NCI-H526 (cell line): ENCODE measurements at places on chromosomes 12 and 14.

DNA sequence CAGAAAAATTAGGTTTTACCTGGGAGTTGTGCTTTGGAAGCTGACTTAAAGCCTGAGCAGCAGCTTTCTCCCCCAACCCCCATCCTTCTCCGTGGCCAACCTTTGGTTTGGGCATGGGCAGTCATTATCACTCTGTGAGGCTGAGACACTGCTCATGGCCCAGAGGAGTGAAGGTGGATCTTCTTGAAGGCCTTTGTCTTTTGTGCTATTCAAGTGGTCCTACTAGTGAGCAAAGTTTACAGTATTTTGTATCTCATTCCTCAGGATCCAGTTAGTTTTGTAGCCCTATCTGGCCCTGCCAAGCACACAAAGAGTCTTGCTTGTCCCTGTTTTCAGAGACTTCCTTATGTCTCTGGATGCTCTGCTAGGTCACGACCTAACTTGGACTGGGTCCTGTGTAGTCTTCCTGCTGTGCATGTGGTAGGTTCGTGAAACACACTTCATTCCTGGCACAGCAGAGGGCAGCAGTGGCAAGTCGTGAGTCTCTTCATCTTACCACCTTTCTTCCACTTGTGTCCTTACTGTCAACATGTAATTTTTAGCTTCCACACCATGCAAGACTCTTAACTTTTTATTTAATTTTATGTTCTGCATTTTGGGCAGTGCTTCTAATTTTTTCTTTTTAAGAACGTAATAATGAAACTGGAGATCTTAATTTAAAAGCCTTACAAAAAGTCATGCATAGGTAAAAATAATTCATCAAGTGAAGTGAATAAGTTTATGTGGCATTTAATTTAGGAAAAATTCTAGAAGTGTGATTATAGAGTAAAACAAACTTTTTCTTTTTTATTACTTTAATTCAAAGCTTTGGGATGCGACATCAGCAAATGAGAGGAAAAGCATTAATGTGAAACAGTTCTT is 53.7 kb downstream of the APAF1 start:
- no peak for DNase-seq

GRCh38 chr14:96894966-96895365 is 97.8 kb downstream of the VRK1 start:
- no peak for DNase-seq

DNA sequence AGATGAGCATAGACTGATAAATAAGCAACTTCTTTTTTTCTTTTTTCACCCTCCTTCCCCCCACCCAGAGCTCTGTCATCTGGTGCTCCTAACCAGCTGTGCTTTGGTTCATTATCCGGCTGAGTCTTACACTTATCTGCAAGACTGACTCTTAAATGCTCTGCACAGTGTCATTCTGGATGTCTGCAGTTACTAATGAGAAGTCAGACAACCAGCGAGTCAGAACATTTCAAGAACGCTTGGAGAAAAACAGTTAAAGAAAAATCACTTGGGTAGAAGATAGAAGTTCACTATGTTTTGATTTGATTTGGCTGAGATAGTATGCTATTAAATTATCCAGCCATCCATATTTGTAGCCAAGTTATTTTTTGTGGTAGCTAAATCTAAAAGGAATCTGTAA is 328.9 kb upstream of the PRICKLE1 start:
- DNase-seq: no peak

GRCh38 chr12:100311317-100311716 is 44.3 kb downstream of the SCYL2 start:
- DNase-seq: no peak
